ENCODE measurements at places on chromosomes 7 and 10. TPM values are rescaled to one million over a fixed set of nuclear protein-coding genes. Genes with fewer than 3 reads are reported as not detected.

CFAP46 gene
- 0.19 TPM for total RNA-seq

A1CF gene
- not detected for total RNA-seq

TMEM72 gene
- not detected for total RNA-seq

AGK gene
- 140 TPM for total RNA-seq

TMEM178B gene
- 8.2 TPM for total RNA-seq

CASP2 gene
- total RNA-seq: 94.2 TPM

FBXO24 gene
- 0.21 TPM for total RNA-seq

NUPR2 gene
- total RNA-seq: not detected

ADRA2A gene
- total RNA-seq: not detected

FAM180A gene
- not detected for total RNA-seq

CUBN gene
- 1.6 TPM for total RNA-seq

ARMC3 gene
- not detected for total RNA-seq

MYOZ1 gene
- total RNA-seq: not detected

TEX47 gene
- total RNA-seq: not detected

SYNPO2L gene
- total RNA-seq: not detected

GPER1 gene
- not detected for total RNA-seq

MYPN gene
- total RNA-seq: 0.05 TPM

CLRN3 gene
- not detected for total RNA-seq

JCAD gene
- total RNA-seq: 0.69 TPM

PTPRN2 gene
- total RNA-seq: 0.74 TPM

COL1A2 gene
- total RNA-seq: not detected

FLNC gene
- not detected for total RNA-seq

C10orf62 gene
- total RNA-seq: not detected

MBL2 gene
- total RNA-seq: not detected

ZNF479 gene
- not detected for total RNA-seq

WNT8B gene
- not detected for total RNA-seq

LMOD2 gene
- total RNA-seq: not detected

SORCS1 gene
- not detected for total RNA-seq

GRIFIN gene
- not detected for total RNA-seq

SUN3 gene
- not detected for total RNA-seq

SNX8 gene
- 34.5 TPM for total RNA-seq

SSBP1 gene
- total RNA-seq: 163 TPM

NAT16 gene
- not detected for total RNA-seq

LRRC17 gene
- total RNA-seq: 0.14 TPM

TRIM74 gene
- not detected for total RNA-seq

TMEM270 gene
- total RNA-seq: not detected

CYP2C19 gene
- total RNA-seq: not detected

All from natural killer cell treated with Interleukin-12 subunit alpha and Interleukin-12 subunit beta and Interleukin-15 and Interleukin-18, amount 100 ng/mL, for 72 hours (primary cell).